ENCODE measurements at places on chromosomes 4 and X.

GRCh38 chr4:6322761-6323566 is 53.3 kb downstream of the WFS1 start:
- no peak for DNase-seq

DNA sequence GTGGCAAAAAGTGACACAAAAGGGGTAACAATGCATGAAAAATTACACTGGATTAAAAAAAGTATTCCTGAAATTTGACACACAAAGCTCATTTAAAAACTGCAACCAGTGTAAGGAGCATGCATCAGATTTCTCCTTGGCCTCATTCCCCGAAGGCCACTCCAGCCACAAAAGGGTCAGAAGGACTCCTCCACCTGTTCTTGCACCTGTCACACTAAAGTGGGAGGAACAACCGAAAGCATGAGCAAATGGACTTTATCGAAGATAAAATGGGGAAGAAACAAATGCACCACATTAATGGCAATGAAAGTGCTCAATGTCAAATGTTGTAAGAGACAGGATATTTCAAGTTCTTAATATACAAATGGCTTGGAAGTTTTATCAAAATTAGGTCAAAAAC is 88.2 kb downstream of the ADGRA3 start:
- DNase-seq: no peak

DNA sequence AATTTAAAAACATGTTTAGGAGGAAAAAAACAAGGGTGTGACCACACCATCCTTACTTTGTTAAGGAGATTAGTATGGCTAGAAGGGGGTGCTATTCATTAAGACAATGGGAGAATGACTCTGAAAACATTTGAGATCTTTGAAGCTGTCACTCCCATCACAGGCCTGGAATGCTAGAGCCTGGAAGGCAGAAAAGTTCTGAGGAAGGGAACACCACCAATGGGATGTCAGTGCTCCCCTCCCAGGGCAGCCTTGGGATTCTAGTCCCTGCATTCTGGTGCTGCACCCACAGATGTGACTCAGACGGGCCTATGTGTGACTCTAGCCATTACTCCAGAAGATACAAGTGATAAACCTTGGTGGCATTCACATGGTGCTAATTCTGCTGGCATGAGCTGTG is 162.2 kb upstream of the ANXA10 start:
- no peak for DNase-seq

DNA sequence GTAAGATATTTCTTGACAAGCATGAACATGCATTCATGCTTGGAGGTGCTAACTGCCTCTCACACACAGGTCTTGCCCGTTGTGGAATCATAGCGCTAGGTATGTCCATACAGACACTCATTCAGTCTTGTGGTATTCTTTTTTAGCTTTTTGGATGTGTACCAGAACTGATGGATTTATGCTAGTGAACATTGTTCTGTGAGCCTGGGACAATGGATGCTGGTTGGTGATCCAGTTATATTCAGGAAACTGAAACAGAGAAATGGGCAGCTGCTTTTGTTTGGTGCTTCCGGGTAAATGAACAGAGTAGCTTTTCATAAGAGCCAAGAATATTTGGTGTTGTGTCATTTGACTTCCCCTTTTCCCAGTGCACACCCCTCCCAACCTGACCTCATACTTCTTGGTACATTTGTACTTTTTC is 78.9 kb upstream of the SLC4A4 start:
- DNase-seq: no peak

DNA sequence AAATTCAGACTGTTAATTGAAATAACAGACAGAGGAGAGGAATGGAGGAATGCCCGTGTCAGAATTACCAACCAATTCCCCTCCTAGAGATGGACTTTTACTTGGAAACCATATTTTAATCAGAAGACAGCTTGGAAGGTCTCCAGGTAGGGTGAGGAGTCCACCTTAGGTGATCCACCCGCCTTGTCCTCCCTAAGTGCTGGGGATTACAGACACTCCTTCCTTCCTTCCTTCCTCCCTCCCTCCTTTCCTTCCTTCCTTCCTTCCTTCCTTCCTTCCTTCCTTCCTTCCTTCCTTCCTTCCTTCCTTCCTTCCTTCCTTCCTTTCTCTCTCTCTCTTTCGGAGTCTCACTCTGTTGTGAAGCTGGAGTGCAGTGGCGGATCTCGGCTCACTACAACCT is 328.0 kb downstream of the RAPGEF2 start:
- DNase-seq: no peak

GRCh38 chr4:75477201-75477600 is 37.0 kb downstream of the RCHY1 start:
- DNase-seq: no peak

GRCh38 chrX:123833387-123833786 is 26.5 kb upstream of the XIAP start:
- no peak for DNase-seq

DNA sequence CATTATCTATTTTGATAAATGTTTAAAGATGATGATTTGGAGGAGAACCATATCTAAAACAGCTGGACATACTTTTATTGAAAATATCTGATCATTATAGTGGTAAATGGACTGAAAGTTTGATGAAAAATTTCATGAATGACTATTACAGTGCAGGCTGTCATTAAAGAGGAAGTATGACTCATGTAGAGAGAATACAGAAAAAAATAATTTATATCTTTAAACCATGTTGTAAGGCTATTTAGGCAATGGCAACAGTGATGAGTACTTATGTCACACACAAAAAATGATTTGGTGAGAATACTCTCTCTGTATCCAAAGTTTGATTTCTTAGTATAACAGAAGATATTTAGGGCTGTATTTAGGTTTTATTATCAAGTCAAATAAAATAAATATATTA is 3.9 kb upstream of the GLRB start:
- no peak for DNase-seq

DNA sequence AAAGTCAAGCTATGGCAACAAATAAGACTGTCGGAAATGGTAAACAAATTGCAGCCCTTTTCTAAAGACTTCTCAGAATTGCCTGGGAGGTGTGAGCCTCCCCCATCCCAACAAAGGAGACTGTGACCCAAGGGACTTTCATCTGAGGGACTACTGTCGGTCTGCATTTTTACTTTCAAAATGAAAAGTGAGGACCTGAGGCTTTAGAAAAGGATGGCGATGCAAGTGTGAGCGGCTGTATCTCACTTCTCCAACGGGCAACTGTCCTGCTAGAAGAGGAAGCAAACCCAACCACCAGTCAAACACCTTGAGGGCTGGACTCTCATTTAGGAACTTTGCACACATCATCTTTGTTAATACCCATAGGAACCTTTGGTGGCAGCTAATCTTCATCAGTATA is 62.6 kb upstream of the CLNK start:
- no peak for DNase-seq

DNA sequence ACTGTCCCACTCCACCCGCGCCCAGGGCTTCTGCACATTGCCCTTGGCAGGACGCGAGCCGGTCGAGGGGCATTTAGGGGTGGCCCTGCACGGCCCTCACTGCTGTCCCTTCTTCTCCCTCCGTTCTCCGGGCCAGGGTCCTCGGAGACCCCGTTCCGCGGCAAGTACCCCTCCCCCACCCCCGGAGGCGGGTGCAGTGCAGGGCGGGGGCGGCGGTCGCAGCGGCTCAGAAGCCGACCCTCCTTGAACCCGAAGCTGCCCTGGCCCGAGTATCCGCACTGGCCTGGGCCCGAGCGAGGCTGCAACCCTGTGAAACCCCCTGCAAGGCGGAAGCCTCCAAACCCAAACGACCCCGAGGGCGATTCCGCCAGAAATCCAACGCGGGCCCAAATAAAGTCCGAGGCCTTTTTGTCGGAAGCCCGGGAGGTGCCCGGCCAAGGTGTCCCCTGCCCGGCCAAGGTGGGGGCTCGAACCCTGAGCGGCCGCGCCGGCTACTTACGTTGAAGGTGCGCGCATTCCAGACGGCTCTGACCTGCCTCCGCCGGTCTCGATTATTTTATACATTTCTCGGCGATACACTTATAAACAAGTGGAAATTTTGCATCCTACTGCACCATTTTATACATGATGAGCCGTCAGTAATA is 53.1 kb upstream of the TMEM33 start:
- no peak for DNase-seq

DNA sequence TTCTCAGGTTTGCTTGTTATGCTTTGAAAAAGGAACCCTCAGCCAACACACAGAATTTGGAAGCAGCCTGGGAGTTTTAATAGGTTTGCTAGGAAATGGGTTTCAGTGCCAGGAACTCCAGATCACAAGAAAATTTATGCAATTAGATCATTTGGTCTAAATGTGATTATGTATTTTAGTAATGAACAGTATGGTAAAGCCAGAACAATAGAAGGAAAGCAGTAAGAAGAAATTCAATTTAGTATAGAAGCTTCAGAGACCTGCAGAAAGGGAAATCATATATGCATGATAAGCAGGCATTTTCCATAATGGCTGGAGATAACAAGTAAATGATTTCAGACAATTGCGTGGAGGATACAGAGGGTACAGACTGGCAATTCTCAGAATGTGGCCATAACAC is 184.7 kb downstream of the KCNIP4 start:
- DNase-seq: no peak

- no peak for DNase-seq
Observed at GRCh38 chrX:154126101-154126500, 17.9 kb upstream of the OPN1LW start.

GRCh38 chr4:183599690-183600089 is 59.3 kb downstream of the RWDD4 start:
- DNase-seq: no peak

DNA sequence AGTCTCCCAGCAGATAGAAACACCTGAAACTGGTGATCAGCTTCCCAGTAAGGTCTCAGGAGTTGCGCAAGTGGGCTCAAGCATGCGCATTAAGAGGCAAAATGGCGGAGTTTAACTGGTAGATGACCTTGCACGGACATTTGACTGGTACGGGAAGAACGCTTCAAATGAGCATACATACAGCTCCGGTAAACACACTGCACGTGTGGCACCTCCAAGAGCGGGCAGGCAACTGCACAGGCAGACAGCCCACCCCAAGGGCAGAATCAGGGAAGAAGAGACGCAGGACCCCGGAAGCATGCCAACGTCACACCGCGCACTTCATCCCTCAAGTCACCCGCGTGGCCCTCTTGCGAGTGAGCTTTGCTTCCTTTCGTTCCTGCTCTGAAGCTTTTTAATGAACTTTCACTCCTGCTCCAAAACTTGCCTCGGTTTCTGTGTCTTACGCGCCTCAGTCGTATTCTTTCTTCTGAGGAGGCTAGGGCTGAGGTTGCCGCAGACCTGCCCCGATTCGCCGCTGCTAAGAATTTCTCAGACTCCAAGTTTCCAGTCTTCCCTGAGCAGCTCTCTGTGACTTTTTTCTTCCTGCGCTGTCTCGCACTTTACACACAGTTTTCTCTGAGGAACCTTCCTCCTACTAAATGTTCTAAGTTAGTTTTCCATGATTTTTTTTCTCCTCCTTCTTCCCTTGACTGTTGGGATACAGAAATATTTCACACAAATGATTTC is 180.7 kb upstream of the ZFP42 start:
- no peak for DNase-seq

GRCh38 chr4:93018243-93018642 is 714.5 kb downstream of the GRID2 start:
- no peak for DNase-seq

- no peak for DNase-seq
Observed at GRCh38 chr4:113613503-113613902, 148.0 kb downstream of the CAMK2D start.

DNA sequence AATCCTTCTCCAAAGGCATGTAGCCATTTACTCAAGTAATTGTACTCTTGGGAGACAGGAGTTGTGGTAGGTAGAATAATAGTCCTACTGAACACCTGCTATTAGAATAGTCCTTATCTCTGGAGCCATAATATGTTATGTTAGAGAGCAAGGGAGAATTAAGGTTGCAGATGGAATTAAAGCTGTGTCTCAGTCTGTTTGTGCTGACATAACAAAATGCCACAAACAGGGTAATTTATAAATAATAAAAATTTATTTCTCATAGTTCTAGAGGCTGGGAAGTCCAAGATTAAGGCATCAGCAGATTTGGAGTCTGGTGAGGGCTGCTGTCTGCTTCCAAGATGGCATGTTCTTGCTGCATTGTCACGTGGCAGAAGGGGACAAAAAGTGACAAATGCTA is 24.2 kb upstream of the FRAS1 start:
- DNase-seq: no peak

GRCh38 chr4:154741922-154742850 is 1.6 kb upstream of the LRAT start:
- no peak for DNase-seq

- DNase-seq: no peak
Observed at GRCh38 chr4:147822128-147822527, 90.2 kb downstream of the ARHGAP10 start.

DNA sequence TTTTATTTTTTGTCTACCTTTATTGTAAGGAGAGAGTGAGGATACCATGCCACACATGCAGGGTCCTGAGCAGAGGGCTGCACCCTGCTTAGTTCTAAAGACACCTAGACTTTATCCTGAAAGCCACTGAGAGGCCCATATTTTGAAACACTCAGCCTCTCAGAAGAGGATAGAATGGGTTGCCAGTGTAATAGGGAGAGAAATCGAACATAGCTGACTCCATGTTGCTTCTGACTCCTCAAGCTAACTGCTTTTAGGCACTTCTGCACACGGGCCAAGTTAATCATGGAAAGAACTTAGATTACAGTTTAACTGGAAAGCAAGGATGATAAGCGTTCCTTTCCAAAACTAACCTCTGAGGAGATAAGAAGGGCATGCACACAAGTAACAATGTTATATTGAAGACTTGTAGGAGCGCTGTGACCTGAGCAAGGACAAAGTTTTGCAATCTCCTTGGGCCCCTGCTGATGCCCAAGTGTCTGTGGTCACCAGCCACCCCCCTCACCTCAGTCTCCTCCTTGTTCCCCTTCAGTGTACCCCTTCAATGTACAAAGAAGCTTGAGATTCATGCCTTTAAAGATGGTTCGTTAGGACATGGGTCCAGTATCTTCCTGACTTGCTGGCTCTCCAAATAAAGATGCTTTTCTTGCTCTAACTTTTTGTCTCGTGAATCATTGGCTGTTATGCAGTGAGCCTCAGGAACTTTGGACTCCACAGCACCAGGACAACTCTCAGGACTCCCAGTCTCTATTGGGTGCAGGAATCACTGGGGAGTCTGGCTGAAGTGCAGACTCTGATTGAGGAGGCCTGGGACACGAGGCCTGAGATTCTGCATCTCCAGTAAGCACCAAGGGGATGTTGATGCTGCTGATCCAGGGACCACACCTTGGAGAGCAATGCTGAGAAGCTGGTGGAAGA is 25.4 kb upstream of the CD99 start:
- no peak for DNase-seq

DNA sequence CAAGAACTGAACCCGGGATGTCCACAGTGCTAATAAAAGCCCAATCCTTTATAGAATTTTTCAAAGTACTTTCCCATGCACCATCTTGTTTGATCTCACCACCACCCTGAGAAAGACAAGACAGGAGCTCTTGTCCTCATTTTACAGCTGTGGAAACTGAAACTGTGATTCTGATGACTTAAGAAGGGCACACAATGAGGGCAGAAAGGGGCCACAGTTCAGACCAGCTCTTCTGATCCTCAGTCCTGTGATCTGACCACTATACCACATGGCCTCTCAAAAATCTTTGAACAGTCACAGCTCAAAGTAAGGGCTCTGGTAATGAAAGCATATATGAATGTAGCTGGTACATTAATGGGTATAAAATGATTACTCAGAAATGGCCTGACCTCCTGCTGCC is 127.3 kb upstream of the CPEB2 start:
- no peak for DNase-seq
